ENCODE measurements at places on chromosomes 12 and 14.

DNA sequence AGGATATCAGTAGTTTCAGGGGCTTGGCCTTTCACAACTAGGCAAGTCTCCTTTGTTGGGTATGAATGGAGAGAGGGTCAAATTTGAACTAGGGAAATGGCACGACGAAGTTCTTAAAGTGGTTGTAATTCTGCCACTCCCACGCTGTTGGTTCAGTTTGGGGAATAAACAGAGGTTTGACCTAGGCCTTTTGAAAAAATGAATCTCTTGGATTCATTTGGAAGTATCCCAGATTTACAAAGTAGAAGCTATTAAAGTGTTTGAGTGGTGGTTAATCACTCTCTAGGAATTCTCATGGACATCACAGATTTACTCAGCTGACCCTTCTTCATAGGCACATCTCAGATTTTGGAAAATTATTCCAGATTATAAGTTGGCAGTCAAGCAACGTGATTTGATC, 14.8 kb downstream of the BATF start:
- DNase-seq: no peak

GRCh38 chr12:87185367-87185766, 843.8 kb downstream of the C12orf50 start:
- DNase-seq: no peak

DNA sequence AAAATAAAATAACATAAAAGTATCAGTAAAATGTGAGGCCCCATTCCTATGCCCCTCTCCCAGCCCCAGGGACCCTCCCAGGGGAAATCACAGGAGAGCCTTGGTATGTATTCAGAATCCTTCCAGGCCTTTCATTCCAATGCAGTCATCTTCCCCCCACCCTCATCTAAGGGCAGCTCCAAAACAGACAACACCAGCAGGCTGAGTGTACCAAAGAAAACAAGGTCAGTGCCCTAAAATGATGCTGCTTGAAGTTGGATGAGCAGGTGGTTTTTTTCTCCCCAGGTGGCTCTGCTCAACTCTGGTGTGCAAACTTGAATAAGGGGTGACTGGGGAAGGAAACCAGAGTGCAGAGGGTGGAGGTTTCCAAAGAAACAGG, 56.2 kb downstream of the TSPAN9 start:
- no peak for DNase-seq

DNA sequence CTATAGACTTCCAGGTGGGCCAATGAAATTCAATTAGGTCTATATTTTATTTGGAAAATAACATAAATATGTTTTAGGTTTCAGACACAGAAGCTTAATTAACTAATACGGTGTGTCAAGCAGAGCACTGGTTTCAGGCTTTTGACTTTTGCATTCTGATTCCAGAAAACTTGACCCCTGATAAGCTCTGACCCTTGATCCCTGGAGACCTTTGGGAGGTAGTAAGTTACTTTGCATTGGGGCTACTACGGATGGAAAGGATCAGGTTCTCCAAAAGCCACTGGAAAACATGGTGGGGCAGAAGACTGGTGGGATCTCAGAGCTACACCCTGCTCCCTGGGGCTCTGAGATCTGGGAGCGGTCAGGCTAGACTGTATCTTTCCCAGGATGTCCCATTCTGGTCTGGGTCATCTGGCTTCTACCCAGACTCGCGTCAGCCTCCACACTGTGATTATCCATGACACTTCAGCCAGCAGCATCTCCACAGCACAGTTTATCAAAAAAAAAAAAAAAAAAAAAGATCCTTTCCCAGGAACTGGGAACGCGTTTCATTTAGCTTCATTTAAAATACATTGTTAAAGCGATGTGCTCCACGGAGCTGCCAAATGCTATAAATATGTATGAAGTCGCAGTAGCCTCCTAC, 17.8 kb upstream of the EMP1 start:
- no peak for DNase-seq

GRCh38 chr12:5525783-5526367, 94.0 kb downstream of the NTF3 start:
- DNase-seq: no peak

- no peak for DNase-seq
These were observed 35.9 kb upstream of the PWP1 start for GRCh38 chr12:107649661-107650061.

GRCh38 chr12:19205120-19205519, 75.6 kb downstream of the PLEKHA5 start:
- DNase-seq: no peak

DNA sequence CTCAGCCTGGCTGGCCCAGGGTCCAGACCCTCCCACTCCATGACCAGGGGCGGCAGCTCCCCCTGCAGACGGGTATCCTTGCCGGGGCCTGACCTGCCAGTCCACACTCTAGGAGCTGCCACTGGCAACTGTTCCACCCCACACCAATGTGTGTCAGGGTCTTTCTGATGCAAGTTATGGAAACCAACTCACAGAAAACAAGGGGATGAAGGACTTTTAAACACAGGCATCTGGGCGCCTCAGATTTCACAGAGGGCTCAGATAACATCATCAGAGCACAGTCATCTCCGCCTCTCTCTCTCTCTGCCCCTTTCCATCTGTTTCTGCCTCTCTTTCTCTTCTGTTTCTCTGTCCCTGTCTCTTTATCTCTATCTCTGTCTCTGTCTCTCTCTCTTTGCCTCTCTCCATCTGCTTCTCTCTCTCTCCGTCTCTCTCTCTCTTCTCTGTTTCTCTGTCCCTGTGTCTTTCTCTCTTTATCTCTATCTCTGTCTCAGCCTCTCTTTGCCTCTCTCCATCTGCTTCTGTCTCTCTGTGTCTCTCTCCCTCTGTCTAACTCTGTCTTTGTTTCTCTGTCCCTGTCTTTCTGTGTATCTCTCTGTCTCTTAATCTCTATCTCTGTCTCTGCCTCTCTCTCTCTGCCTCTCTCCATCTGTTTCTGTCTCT, 67.4 kb upstream of the FBRSL1 start:
- DNase-seq: no peak

- DNase-seq: no peak
These were observed 119.8 kb upstream of the CPM start for GRCh38 chr12:69052613-69053408.

DNA sequence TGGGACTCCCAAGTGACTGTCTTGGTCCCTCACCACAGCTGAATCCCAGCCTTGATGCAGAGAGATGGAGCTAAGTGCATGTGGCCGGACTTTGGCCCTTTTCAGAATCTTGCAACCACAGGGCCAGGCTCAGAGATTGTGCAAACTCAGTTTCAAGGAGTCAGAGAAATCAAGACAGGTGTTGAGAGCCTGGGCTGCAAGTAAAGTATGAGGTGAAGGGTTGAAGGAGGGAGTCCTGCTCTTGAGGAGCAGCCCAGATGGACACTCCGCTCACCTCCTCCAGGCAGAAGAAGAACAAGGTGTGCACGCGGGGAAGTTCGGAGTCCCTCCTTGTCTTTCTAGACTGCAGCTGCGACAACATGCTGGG, 6.3 kb upstream of the BMP4 start:
- no peak for DNase-seq

- no peak for DNase-seq
These were observed 467.1 kb upstream of the SOX5 start for GRCh38 chr12:24416423-24417109.

- DNase-seq: peak; percentile 82
These were observed 2.7 kb downstream of the CMTM5 start for GRCh38 chr14:23379366-23380196.

GRCh38 chr14:71372411-71372838, 465.2 kb downstream of the PCNX1 start:
- DNase-seq: peak; percentile 48

- no peak for DNase-seq
These were observed 64.7 kb downstream of the PPP2R5E start for GRCh38 chr14:63478437-63478852.

DNA sequence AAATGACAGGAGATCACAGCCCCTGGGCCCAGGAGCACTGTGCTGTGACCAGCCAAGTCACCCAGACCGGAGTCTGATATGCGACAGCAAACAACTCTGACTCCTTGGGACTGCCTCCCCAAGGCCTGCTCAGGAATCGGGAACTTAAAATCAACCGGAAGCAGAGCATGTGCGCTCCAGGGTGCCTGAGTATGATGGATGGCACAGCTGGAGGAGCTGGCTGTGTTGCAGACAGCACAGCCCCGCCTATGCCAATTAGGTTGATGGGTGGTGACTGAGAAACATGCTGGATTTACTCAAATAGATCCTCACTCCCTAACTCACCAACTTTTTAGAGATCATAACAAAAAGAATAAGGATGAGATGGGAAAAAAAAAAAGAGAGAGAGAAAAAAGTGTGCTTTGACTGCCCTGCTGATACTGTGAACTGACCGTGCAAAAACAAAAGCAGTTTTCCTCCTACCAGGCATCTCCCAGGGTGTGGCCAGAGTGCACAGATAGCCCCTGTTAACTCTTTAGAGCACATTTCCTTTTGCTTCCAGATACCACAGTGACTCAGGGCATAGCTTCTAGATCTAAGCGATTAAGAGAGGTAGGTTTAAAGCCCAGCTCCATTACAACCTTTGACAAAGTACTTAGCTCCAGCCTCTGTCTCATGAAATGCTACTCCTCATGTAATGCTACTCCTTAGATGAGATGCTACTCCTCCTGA, 27.4 kb upstream of the STON2 start:
- no peak for DNase-seq

DNA sequence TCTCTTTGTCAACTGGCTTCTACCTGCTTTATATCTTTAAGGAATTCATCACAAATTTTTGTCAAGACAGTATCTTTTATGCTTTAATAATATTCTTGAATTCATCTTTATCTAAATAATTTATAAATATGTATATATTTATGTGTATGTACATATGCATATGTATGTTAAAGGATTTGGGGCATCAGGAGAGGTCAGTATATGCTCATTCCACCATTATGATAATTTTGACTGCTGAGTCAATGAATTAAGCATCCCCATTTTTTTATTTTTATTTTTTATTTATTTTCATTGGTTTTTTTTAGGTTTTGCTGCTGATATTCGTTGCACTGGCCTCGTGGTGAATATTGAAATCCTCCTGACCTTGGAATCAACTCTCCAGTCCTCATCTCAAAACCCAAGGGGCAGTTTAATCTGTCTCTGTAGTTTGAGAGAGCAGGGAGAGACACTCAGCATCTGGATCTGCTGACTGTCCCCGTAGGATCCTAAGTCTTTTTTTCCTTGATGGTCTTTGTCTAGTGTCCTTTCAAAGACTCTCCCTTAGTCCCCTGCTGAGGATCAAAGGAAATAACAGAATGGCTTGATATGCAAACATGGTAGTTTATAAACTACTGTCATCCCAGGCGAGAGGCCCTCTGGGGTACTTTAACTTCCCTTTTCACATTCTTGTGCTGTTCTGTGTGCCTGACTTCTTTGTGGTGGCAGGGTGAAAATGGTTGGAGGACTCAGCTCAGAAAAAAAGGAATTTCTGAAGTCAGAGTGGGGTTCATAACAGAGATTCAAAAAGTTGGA, 218.7 kb downstream of the DIO2 start:
- no peak for DNase-seq

DNA sequence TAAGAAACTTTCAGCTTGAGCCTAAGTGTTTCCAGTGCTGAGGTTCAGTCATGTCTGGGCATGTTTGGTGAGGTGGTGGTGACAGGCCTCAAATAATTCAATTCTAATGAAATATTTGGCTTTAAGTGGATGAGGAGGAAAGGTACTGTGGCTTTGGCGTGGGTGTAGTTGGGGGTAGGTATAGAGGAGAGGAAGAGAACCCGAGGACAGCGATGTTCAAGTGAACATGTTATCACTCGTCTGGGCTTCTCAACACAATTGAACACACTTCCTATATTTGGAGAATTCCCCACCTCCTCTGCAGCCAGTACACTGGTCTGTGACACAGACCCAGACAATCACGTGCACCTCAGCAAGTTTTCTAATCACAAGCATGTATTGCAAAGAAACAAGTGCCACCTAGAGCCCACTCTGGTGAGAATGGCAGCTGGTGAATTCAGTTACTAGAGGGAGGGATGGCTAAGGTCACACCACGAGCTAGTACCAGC, 53.0 kb downstream of the IFNG-AS1 start:
- DNase-seq: no peak

GRCh38 chr12:82950356-82950755, 263.6 kb downstream of the TMTC2 start:
- DNase-seq: no peak

GRCh38 chr12:54398995-54399793, 14.7 kb upstream of the ZNF385A start:
- peak; percentile 96 for DNase-seq

- no peak for DNase-seq
These were observed 237.1 kb downstream of the FOXN3 start for GRCh38 chr14:89179891-89180404.

GRCh38 chr14:75041613-75042012, 9.7 kb downstream of the MLH3 start:
- DNase-seq: no peak

DNA sequence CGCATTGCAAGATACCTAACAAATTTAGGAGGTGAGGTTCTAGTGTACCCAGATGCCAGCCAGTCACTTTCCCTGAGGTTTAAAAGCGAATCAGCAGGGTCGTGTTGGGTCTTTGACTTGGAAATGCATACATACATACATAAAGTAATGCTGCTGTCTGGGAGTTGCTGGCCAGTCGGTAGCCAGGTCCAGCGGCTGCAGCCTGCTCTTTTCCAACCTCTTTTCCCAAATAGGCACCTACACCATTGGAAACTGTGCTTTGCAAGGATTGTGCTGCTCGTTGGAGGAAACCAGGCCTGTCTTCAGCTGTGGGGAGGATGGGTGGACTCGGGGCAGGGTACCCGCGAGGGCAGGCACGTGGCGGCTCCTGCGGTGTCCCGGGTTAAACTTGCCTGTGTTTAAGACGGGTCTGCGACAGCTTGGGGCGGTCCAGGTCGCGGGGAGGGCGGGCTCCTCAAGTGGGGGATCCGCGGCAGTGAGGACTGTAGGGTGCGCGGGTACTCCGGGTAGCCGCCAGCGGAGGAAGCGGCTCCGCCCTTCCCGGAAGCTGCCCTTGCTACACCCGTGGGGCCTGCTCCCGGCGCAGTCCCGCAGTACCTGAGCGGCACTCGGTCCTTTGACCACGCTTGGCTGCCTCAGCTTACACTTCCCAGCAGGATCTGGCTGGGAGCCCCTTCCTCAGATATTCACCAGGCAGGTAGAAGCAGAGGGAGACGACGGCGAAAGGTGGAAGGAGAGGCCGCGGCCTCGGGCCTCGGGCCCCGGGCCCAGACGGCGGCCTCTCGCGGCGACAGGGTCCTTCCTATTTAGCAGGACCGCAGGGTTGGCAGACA, 2.7 kb downstream of the TTC6 start:
- DNase-seq: no peak

DNA sequence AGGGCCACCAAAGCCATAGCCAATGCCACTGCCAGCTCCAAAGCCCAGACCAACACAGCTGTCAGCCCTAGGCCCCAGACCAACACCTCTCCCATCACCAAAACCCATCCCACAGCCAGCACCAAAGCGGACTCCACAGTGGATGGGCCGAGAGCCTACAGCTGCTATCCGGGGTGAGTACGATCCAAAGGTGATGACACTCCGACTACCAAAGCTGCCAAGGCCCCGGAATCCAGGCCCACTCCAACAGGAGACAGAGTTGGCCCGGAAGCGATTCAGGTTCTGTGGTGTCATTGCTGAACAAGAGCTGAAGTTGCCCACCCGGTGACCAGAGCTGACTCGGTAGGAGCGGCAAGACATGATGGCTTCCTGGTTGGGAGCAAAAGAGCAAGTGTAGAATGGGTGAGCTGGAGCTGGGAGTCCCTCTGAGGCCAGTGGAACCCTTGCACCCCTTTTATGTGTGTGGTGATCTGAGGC, at the start of gene KRT84:
Gene KRT84, minus strand, starts transcription at position 427 of the 477 bp plus-strand sequence. Its CDS starts 67 bp downstream, at position 360.
- DNase-seq: no peak
